Amniotic stem cell (primary cell): ENCODE measurements at places on chromosomes 2 and 18.

DNA sequence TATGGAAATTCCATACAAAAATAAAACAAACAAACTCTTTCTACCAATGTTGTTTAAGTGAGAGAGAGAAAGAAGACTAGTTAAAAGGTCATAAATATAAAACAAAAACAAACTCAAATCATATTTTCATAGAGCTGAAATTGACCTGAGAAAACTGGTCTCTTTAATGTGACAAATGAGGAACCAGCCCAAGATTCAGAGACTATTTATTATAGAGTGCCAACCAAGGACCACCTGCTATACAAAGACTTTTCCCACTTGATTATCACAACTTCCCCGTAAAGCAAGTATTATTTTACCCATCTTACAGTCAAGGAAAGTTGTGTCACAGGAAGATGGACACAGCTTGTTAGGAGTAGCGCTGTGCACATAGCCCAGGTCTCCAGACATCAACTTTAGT is 13.3 kb downstream of the ANKRD44 start:
- DNase-seq, result no peak

DNA sequence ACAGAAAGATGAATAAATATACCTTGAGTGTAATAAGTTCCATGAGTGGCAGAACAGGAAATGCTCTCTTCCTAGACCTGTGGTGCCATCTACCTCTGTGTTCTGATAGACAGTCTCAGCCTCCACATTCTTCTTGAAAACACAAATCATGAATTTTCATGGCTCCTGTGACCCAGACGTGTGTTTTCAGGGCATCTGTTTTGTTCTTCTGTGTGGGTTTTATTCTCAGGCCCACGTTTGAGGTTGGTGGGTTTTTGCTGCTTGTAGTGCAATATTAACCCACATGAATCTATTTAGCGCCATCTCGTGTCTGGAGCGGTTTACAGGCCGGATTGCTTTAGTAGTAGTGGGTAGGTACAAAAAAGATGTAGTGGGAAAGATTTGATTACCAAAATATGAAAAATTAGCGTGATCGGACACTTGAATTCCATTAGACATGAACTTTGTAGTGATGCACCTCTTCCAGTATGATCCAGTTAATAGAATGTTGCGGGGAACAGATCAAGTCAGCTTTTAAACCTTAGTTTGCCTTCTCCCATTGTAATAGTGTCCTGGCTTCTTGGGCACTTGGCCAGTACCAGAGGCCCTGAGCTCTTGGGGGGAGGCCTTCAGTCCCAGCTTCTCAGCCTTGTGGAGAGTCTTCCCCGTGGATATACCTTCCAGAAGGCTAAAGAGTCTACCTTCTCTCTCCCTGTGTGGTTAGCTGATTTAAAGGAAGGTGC is 256.5 kb downstream of the TPGS2 start:
- DNase-seq, result peak; percentile 37

- no peak for DNase-seq
These were observed 102.8 kb upstream of the RNF152 start for GRCh38 chr18:61995618-61996017.

GRCh38 chr2:111161971-111162370 is 41.3 kb downstream of the BCL2L11 start:
- no peak for DNase-seq

DNA sequence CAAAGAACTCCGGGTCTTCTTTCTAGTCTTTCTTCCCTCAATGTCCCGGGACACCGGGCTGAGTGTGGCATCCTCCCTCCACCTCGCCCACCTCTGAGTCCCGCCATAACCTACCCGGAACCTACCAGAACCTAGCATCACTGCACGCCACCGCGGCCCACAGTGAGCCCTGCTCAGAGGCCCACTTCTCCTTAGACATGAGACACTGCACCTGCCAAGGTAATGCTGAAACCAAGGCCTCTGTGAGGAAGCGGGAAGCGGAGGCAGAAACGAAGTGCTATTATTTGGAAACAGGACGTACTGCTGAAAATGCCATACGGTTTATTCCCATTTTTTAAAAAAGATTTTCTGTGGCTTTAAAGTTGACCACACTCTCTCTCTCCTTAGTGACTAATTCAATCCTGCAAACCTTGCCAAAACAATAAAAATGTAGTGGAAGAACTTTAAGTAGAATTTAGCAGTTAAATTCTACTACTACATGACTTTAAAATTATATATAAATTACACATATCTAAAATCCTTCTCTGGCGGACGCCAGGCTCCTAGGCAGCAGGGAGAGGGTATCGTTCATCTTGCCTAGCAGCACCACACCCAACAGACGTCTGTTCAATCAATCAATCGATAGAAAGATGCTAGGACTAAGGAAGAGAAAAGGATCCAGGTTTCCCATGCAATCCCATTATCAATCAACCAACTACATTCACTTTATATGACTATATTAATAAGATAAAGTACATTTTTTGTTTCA is 82.0 kb downstream of the ZNF516 start:
- DNase-seq, result no peak

DNA sequence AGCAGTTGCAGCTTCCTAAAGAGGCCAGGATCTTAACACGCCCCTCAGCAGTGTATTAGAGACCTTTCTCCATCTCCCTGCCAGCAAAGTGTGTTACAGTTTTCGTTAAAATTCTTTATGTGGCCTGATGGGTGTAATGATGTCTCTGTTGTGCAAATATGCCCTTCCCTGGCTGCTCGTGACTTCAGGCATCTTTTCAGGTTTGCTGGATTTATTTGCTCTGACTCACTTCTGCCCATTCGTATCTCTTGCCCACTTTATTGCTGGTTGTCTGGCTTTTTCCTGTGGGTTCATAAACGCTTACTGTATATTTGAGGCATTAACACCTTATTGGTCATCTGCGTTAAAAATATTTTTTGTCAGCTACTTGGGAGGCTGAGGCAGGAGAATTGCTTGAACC is 134.5 kb downstream of the ASB1 start:
- no peak for DNase-seq

DNA sequence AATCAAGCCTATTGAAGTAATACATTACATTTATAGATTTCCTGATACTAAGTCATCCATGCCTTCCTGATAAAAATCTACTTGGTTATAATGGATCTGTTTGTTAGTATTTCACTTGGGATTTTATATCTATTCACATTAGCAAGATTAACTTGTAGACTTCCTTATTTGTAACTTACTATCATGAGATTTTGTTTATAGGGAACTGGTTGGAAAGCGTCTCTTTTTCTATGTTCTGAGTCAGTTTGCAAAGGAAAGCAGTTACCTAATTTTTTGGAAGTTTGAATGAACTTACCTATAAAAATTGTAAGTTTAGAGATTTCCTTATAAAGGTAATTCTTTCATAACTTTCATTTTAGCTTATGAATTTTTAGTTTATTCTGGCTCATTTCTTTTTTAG is 141.4 kb downstream of the SMAD7 start:
- no peak for DNase-seq

- no peak for DNase-seq
These were observed 33.7 kb upstream of the PDIA6 start for GRCh38 chr2:10846110-10846861.

DNA sequence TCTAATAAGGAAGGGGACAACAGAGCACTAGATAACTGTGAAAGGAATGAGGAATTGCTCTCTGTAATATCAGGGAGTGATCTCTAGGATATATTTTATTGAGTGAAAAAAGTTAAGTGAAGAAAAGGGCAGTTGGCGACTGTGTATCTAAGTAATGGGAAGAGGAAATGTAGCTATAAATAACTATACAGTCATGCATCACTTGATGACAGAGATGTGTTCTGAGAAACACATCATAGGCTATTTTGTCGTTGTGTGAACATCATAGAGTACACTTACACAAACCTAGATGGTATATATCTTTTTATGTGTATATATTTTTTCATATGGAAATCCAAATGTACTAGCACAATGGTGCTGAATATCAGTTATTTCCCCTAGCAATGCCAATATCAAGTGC is 329.3 kb downstream of the TXNL1 start:
- DNase-seq, result no peak

- no peak for DNase-seq
These were observed 126.5 kb downstream of the ZNF407 start for GRCh38 chr18:74724186-74724585.

GRCh38 chr2:95389245-95390119 is 13.0 kb upstream of the FAHD2A start:
- no peak for DNase-seq

- DNase-seq, result no peak
These were observed 19.5 kb upstream of the ASXL3 start for GRCh38 chr18:33558529-33558928.

GRCh38 chr2:4973973-4974372 is 718.2 kb upstream of the SOX11 start:
- no peak for DNase-seq

GRCh38 chr2:212037062-212037461 is 501.5 kb downstream of the ERBB4 start:
- no peak for DNase-seq

GRCh38 chr18:68714366-68714711 is 569 bp downstream of the TMX3 start:
- no peak for DNase-seq

DNA sequence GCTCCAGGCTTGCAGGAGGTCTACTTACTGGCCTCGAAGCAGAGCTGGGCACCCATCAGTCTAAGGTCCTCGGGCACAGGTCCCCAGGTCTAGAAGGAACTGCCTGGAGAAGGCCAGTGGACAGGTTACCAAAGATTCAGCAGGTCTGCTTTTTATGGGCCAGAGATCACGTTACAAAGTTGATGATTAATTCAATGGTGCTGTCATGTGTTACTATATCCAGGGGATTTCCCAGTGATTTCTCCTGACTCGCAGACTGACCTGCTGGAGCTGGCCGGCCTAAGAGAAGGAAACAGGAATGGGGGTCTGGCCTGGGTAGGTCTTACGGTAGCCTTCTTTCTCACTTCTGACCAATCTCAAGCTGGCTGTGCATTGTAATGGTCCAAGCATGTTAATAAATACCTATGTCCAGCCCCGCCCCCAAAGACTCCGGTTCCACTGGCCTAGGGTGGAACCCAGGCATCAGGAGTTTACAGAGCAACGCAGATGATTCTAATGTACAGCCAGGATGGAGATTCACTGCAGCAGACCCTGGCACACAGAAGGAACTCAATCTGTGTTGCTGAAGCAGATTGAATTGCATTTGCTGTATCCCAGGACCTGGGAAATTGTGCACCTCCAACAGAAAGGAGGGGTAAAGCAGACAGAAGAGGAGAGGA is at the start of gene NEURL3:
Gene NEURL3 (minus strand): TSS at position 127 of the 659 bp plus-strand sequence. CDS start 71 bp downstream, at position 56.
- DNase-seq, result no peak

GRCh38 chr2:67790622-67791021 is 272.2 kb downstream of the C1D start:
- DNase-seq, result peak; percentile 8

DNA sequence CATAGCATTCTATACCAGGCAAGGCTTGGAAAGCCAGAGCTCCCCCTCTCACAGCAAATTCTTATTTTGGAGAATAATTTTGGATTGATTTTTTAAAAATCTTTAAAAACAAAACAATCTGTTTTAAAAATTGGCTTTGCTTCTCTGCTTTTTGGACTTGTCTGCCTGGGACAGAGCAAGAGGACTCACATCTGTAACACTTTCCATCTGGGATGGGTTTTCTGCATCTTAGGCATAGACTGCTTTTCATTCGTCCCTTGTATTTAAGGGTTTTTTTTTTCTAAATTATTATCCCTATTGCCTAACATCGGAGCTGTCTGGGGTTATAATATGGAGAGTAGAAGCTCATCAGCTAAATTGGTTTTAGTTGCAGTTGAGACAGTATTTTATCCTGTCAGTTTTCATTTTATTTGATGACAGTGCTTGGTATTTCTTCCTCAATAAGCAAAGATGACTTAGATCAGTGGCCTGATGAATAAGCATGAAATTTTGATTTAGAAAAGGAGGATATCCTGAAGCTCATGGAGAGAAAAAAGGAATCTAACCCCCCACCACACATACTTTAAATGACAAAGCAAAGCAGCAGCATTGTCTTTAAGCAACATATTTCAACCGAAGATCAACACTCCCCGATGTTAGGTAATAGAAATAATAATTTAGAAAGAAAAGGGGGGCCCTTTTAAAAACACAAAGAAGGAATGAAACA is 2.3 kb upstream of the FZD7 start:
- DNase-seq, result no peak

GRCh38 chr2:240988146-240988545 is 10.3 kb upstream of the SNED1 start:
- DNase-seq, result no peak

DNA sequence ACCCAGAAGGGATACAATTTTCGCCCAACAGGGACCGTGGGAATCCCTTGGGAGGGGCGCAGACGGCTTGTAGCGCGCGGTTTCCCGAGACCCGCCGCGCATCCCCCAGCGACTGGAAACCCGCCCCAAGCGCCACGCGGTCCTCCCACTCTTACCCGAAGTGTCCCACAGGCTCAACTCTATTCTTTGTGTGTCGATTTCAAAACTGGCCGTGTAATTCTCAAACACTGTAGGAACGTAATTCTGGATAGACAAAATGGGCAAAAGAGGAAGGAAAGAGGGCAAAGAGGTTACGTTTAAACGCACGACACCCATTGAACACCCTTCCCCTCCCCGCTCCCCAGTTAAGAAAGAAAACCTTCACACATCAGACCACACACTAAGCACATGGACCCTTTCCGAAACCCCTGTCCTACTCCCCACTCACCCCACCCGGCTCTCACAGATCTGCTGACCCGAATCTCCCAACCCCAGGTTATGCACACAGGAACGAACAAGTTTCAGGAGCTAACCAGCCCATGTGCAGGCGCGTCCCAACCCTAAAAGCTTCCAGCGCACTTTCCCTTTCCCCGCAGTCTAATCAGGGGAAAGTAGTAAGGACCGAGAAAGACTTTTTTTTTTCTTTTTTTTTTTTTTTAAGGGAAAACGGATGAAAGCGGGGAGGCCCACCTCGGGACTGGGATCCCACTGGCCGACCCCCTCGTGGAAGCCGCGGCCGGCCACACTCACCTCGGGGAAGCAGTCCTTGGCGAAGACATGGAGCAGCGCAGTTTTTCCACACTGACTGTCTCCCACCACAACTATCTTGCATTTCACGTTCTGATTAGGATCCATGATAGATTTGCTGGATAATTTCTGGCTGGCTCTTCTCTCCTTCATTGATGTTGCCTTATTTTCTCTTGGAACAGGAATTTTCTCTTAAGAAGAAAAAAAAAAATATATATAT is 655 bp downstream of the RND3 start:
- no peak for DNase-seq

DNA sequence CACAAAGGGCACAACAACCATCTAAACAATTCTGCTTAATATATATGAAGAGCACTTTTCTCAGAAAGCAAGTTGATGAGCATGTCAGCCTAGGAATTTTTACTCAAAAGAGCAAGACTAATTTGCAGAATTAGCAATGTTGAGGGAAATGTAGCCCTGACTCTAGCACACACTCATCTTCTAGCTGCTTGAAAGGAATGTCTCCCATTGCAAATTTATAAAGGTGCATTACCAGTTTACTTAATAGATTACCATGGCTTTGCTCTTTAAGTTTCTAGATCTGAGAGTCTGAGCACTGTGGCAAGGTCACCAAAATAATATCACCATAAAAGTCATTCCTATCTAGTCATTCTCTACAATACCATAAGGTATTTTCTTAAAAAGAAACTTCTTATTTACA is 40.8 kb downstream of the USP40 start:
- DNase-seq, result no peak

DNA sequence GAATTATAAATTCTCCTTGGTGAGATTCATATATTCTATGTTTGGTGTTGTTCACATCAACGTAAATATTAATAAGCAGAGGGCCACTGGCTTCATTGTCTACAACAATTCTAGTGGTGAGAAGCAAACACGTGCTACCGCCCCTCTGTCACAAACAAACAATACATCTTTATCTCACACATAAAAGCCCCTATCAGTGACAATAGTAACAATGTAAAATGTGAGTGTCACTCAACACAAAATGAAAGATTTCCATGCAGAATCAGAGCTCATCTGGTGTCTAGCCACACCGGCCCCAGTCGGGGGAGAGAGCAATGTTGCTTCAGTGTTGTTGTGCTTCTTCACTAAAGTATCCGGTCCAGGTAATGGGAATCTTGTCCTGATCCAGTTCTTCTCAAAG is 932.6 kb downstream of the SOCS6 start:
- DNase-seq, result no peak
